NCI-H187 treated with DMSO at 0.1 percent for 48 hours (cell line): ENCODE measurements at places on chromosomes 5 and 9.

DNA sequence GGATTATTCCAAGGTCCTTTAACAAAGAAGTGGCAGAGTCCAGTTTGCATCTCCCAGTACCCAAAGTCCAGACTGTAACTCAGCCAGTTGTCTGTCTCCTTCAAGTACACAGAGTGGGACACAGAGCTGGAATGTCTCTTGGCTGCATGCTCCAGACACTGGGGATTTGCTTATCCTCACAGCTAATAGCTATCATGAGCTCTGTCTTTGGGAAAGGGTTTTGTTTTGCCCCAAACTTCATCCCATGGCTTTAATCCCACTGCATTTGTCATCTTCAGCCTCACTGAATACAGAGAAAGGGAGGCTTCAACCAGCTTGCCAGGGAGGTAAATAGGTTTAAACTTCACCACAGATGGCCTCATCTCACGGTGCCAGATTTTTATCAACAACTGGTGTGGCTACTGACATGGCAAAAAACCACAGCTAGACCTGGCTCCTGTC is 412.2 kb upstream of the SLC24A2 start:
- no peak for DNase-seq

DNA sequence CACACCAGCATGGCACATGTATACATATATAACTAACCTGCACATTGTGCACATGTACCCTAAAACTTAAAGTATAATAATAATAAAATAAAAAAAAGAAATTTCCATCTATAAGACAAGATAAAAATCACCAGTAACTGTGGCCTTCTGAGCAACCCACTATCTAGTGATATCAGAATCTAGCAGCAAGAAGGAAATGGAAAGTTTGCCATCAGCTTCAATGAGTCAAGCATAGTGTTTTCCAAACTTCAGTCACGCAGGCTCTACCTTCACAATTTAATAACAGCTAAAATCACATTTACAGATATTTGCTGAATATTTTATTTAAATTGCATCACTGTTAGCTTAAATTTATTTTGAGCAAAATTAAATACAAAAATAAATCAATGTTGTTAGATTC is 345.3 kb upstream of the CD180 start:
- DNase-seq, result no peak

DNA sequence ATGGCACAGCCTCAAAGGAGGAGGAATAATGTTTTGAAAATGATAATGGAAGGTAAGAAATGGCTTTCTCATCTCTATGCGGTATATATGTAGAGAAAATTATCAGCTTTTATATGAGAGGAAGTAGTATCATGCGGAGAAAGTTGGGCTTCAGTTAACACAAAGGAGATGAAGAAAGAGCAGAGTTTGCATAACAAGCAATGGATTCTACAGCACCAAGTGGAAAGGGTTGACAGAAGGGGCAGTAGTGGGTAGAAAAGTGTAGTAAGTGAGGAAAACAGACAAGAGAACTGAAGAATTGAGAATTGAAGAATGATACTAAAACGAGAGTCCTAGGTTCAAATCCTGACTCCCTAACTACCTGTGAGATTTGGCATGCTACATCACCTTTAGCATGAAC is 51.0 kb downstream of the GNG10 start:
- no peak for DNase-seq

DNA sequence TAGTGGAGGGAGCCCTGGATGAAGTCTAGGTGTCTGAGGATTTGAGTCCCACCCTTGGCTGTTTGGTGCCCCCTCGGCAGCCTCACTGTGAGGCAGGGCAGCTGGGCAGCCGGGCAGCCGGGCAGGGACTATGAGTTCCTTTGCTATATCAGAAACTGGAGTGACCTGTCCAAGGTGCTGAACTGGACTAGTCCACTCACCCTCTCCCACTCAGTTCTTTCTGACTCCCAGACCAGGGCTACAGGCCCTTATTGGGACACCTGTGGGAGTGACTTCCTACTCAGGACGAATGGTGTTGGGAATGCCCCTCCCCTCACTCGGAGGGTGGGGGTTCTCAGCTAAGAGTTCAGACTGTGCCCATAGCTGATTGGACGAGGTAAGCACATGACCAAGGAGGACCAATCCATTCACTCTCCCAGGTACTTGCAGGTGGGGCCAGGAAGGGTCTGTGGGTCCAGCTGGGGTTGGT is 34.1 kb upstream of the RAPGEF1 start:
- no peak for DNase-seq

DNA sequence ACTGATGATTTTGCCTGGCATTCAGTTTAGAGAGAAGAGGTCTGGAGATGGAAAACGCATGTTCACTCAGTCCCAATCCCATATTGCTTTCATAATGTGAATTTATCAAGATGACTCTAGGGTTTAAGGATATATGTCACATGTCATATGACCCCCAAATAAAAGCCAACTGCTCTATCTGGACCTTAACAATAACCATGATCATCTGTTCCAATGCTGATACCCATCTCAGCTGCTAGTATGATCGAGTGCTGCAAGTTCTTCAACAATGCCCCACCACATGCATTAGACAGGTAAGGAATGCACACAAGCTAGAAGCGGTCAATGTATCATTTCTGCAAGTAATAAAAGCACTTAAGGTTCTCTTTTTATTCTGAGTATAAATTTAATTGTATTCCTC is 91.8 kb downstream of the OXCT1 start:
- no peak for DNase-seq

DNA sequence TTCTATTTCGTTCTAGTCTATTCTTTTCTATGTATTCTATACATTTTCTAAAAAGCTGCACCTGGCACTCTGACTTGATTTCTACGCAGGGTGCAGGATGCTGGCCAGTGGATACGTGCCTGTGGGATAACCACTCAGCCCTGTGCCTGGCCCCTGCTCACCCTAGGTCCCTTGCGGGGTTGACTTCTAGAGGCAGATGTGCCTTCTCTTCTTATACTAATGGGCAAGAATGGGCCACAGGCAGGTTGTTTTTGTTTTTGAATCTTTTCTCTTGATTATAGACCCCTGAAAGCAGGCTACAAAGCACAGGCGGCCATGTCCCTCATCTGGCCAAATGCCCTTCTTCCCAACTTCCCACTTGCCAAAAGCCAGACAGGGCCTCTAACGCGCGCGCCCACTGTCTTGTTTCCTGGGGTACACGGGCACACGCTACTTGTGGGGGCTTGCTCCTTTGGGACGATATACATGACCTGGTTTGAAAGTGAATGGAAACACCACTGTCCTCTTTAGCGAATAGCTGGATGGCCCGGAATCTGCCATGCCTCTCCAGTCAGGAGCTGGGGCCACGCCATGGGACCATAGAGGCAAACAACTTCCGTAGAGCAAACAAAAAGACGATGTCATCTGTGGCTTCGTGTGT is 162.7 kb upstream of the IRX2 start:
- no peak for DNase-seq

DNA sequence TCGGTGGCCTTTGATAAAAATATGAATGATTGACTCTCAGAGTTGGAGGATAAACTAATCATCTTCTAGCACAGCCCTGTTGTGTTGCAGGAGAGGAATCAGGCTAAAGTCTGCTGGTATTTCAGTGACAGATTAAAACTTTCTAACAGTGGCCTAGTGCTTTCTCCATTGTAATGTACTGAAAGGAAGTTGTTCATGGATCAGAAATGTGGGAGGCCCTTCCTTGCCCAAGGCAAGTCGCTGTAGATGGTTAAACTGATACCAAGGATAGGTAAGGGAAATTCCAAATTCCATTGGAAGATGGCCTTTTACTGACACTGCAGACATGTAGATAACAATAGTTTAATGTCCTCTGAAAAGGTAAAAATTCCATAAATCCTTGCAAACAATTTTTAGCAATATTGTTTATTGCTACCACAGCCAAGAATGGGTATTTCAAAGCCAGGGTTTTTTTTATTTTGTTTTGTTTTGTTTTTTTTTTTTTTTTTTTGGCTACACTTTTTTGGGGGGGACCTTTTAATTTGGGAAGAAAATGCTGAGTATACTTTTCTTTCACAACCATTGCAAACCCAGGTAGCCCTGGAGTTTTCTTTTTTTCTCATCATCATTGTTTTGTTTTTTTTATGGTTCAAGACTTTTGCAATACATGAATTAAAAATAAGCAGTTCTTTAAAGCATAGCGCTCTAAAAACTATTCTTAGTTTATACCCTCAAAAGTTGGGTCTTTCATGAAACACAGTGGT is 35.5 kb downstream of the WDR36 start:
- DNase-seq, result no peak

- DNase-seq, result no peak
Observed at GRCh38 chr9:111151537-111151936, 113.3 kb upstream of the LPAR1 start.

GRCh38 chr5:83467371-83468035 is 4.0 kb upstream of the VCAN start:
- no peak for DNase-seq

GRCh38 chr5:112142769-112143270 is 276.3 kb downstream of the EPB41L4A start:
- DNase-seq, result no peak

DNA sequence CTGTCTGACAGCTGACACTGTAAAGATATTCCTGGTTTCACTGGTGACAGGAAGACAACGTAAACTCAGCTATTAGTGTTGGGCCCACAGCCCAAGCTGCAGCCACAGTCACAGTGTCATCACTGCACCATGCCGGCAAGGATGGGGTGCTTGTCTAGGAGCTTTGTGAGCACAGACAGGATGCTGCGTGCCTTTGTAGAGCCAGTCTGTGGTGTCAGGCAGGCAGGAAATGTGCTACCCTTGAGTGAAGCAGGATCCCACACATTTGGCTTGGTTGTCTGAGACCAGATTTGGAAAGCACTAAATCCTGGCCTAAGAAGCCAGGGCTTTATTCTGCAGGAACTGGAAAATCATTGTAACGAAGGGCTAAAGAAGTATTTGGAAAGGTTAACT is 121.6 kb upstream of the ADAMTS16 start:
- no peak for DNase-seq

GRCh38 chr5:17147617-17148016 is 69.8 kb upstream of the BASP1 start:
- no peak for DNase-seq

DNA sequence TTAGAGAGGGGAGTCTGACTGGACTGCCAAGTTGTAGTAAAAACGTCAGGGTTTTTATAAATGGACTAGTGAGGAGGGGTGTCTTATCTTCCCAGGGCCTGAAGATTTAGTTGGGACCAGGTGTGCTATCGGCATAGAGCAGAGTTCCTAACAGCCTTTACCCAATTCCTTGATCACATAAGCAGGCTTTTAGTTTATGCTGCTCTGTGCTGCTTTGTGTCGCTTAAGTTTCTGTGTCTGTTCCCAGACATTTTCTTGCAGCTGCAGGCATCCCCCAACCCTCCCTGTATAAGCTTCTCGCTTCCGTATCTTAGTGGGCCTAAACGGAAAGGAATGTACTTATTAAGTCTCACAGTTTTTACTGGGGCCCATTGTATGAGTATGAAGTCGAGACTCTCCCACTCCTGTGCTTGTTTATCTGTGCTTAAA is 2.6 kb upstream of the SMC5 start:
- DNase-seq, result no peak

GRCh38 chr5:25515525-25515924 is 870.7 kb upstream of the CDH10 start:
- no peak for DNase-seq

- DNase-seq, result no peak
Observed at GRCh38 chr9:133349965-133350616, 2.1 kb downstream of the RPL7A start.

DNA sequence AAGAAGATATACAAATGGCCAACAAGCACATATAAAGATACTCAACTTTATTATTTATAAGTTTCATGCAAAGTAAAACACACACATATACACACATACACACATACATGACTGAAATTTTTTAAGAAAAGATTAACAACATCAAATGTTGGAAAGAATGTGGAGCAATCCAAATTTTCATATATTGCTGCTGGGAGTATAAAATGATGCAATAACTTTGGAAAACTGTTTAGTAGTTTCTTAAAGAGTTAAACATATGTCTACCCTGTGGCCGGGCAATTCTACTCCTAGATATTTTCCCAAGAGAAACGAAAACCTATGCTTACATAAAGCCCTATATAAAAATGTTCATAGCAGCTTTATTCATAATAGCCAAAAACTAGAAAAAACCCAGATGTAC is 99.8 kb upstream of the NR4A3 start:
- no peak for DNase-seq

DNA sequence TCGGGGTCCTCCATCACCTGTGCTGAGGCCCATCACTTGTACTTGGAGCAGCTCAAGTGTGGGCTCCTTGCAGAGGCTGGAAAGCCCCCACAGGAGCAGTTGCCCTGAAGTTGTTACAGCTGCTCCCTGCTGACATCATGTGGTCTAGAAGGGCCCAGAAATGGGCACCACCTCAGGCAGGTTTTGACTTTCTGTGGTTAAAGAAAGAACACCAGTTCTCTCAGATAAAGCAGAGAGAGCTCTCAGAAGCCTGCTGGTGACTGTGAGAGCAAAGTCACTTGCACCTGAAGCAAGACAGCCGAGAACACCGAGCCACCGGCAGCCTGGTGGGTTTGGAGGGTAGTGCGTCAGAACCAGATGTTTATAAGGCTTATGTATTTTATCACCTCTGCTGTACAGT is 70.4 kb downstream of the MVB12B start:
- DNase-seq, result no peak

- DNase-seq, result no peak
Observed at GRCh38 chr9:109775516-109775915, 4.5 kb upstream of the PALM2AKAP2 start.
